ENCODE measurements at places on chromosomes 7 and 10.
A peak's percentile ranks its signal among the peaks of the same experiment; 100 is the strongest.

DNA sequence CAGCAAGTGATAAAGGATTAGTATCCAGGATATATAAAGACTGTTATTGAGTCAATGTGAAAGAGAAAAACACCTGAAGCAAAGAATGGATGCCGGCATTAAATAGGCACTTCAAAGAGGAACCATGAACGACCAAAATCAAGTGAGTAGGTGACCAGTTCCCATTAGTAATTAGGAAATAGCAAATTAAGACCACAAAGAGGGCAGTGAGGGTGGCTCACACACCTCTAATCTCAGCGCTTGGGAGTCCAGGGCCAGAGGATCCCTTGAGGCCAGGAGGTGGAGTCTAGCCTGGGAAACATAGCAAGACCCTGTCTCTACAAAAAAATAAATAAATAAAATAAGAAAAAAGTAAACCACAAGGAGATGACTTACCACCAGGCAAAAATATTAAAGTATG lies 1.5 kb upstream of the ANTXRL start:
- no peak for DNase-seq

GRCh38 chr10:101902032-101902819 lies 58.6 kb upstream of the KCNIP2 start:
- DNase-seq = no peak

- peak; percentile 69 for DNase-seq
Observed at GRCh38 chr7:130432886-130433285, 7.9 kb downstream of the CEP41 start.

DNA sequence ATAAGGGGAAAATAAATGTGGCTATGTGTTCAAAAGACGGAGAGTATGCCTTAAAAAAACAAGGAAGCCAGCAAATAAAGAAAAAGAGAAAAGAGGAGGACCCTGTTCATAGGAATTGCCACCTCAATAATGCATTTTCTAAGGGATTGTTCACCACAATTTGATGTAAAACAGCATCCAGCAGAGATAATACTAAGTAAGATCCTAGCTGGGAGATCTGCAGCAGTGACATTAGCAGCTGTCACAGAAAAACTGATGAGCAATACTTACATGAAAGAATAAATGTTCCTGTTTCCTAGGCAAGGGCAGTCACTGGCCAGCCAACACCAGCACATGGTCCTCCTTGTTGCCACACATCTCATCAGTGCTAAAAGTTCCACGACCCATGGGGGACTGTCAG lies 391.5 kb downstream of the SORCS1 start:
- no peak for DNase-seq

DNA sequence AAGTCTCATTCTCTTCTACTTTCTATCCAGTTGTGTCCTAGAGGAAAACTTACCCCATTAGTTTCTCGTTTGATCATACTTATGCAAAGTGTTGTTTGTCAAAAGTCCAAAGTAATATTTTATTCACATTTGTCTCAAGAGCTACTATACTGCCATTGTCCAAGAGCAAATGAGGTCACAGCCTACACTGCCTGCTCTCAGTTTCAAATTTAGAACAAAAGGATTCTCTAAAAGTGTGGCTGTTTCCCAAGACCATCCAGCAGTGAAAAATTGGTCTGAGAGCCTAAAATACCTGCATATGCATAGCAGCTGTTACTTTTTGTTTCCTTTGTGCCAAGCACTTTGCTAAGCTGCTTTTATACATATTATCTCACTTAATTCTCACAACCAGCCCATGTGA lies 439.5 kb upstream of the NFE2L3 start:
- no peak for DNase-seq

Data from LHCN-M2 (cell line).